ENCODE measurements at places on chromosomes 16 and 17.

- DNase-seq: no peak
Observed at GRCh38 chr17:12900474-12900873, 111.2 kb downstream of the ARHGAP44 start.

DNA sequence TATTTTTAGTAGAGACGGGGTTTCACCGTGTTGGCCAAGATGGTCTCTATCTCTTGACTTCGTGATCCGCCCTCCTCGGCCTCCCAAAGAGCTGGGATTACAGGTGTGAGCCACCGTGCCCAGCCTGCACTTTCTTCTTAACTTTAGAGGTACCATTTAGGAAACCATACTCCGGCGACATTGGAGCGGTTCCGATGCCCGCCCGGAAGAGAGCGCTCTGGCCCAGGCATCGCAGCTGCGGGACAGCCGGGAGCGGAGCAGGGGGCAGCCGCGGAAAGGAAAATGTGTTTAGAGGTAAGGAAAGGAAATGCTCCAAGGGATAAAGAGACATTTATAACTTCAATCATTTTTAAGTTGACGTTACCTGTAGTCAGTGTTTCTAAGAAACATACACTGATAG is 6.0 kb upstream of the HS3ST3B1 start:
- DNase-seq: no peak

- no peak for DNase-seq
Observed at GRCh38 chr16:590188-590814, 435 bp downstream of the RAB40C start.

GRCh38 chr16:67775273-67775672 is 31.1 kb downstream of the RANBP10 start:
- DNase-seq: no peak

- no peak for DNase-seq
Observed at GRCh38 chr16:58551496-58551895, 36.2 kb downstream of the SETD6 start.

DNA sequence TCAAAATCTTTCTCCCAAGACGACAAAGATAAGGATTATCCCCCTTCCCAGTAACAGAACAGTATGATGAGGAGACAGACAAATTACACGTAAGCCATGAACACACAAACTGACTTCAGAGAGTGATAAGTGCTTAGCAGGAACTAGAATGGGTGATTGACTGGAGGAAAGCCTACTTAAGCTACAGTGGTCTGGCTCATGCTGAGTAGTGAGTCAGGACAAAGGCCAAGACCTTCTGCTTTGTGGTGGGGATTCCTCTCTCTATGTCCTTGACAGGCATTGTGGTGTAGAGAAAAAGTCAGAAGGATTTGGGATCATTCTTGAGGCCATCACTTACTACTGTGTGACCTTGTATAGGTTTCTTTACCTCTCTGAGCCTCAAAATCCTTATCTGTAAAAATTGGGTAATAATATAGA is 381.9 kb upstream of the CCL2 start:
- no peak for DNase-seq

- DNase-seq: no peak
Observed at GRCh38 chr16:81926036-81926435, 85.2 kb downstream of the SDR42E1 start.

- no peak for DNase-seq
Observed at GRCh38 chr17:76843703-76844484, 24.3 kb upstream of the MGAT5B start.

DNA sequence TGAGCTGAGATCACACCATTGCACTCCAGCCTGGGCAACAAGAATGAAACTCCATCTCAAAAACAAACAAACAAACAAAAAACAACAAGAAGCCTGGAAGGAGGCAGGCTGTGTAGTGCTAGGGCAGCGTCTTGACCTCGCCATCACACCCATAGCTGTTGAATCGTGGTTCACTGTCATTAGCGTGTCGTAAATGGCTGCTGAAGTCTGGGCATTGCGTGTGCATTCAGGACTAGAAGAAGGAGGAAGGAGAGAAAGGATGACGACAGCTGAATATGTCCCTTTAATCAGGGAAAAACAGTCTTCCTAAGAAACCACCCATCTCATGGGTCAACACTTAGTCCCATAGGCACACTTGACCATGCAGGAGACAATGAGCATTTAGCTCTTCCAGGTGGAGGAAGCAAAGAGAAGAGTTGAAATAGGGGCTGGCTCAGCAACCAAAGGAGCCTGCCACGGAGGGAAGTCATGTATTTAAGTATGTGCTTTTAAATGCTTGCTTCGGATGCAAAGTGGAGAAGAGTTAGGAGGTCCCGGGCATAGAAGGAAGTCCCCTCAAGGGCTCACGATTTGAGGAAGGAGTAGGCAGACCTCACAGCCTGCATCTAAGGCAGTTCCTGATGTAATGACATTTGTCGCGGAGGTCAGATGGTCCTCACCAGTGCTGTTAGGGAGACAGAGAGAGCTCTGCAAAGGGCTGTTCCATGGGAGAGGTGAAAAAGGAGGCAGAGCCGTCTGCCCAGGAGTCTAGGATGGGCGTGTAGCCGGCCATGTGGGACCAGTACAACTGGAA is 8.8 kb downstream of the PRSS22 start:
- DNase-seq: no peak

DNA sequence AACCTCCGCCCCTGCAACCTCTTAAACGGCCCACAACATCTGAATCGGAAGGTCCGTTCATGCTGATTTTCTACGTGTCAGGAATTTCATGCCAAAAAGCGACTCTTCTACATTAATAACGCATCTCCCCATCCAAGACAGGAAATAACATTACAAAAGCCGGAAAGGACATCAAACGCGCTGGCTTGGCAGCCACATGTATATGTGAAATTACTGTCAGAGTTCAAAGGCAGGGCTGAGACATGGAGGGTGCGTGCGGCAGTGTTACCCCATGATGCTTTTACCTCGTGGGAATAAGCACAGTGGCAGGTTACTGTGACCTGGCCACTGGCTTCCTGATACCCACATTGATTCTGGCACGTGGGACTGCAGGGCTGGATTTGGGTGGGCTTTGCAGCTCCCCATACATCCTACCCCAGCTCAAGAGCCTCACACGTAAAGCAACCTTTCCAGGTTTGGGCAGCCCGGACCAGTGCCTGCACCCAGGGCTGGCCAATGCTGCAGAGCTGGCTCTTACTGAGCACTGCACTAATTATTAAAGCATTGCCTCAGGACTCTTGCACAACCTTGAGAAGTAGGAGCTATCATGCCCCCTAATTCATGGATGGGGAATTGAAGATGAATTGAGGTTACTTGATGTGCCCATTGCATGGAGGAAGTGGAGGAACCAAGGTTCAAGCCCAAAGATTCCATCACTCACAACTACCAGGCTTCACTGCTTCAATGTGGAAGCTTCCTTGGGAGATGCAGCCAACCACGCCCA is 120.6 kb upstream of the FOXF1 start:
- no peak for DNase-seq

DNA sequence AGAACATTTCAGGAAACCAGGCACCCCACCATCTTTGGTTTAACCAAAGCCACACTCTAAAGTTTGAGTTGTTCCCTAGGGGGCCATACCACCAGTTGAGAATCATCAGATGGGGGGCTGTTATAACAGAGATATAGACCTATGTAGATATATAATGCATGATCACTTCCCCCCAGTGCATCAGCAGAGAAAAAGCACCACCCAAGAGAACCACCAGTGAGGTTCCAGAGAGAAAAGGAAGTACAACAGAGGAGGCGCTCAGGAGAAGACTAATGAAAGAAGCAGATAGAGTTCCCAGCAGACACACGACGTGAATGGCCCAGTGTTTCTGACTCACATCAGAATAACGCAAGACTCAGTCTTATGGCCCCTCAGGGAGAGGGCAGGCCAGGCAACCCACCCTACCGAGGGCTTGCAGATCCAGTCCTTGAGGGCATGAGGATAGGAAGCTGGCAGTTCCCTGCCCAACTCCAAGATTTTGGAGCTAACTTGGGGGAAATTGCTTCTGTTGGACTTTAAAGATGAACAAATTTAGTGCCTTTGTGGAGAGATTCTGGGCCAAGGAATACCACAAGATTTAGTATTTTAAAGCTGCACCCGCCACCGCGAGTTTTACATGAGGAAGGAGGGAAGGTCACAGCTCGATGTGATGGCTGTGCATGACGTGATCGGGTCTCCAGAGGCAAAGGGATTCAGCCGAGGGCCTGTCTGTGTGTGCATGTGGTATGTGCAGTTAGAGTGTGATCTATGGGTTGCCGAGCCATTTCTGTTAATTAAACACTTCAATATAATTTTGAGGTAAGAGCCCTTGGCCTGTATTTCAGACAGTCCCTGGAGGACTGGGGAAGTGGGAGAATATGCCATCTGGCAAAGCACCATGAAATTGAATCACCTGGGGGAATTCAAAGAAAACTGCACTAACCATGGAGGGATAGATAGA is 53.1 kb downstream of the AIPL1 start:
- no peak for DNase-seq

GRCh38 chr16:6356911-6357310 is 975.7 kb upstream of the RBFOX1 start:
- no peak for DNase-seq

- DNase-seq: no peak
Observed at GRCh38 chr17:80872501-80873306, 118.9 kb upstream of the CHMP6 start.

GRCh38 chr16:29757950-29758466 is 12.2 kb upstream of the C16orf54 start:
- no peak for DNase-seq

DNA sequence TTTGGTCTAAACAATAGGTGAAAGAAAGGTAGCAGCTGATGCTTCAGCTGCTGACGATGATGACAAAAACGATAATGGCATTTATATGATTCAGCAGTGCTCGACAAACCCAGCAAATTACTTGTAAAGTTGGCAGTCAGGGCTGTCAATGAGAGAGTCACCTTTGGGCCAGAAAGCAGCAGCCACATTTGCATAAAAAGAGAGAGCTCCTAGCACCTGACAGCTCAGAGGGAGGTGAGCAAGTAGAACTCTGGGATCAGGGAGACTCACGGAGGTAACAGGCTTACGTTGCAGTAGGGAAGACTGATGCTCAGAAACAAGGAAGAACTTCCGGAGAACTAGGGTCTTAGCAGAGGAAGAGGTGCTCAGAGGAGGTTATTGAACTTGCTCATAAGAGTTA is 291.9 kb upstream of the ZFHX3 start:
- DNase-seq: no peak

GRCh38 chr16:977896-978295 is 3.7 kb upstream of the SOX8 start:
- DNase-seq: no peak

DNA sequence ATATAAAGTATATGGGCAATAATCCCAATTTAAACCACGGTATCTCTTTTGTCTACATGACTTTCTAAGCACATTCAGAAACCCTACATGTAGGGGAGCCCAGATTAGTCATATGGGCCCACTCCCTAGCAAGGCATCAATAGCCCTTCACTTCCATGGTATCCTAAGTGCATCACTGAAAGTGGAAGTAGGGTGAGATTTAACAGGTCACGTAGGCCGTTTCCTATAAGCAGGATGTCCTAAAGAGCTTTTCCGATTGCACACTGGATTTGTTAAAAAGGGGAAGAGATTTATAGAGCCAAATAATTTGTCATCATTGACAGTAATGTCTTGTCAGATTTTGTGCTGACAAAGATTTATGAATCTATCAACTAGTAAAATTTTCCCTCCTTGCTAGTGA is 39.0 kb downstream of the CA4 start:
- no peak for DNase-seq

DNA sequence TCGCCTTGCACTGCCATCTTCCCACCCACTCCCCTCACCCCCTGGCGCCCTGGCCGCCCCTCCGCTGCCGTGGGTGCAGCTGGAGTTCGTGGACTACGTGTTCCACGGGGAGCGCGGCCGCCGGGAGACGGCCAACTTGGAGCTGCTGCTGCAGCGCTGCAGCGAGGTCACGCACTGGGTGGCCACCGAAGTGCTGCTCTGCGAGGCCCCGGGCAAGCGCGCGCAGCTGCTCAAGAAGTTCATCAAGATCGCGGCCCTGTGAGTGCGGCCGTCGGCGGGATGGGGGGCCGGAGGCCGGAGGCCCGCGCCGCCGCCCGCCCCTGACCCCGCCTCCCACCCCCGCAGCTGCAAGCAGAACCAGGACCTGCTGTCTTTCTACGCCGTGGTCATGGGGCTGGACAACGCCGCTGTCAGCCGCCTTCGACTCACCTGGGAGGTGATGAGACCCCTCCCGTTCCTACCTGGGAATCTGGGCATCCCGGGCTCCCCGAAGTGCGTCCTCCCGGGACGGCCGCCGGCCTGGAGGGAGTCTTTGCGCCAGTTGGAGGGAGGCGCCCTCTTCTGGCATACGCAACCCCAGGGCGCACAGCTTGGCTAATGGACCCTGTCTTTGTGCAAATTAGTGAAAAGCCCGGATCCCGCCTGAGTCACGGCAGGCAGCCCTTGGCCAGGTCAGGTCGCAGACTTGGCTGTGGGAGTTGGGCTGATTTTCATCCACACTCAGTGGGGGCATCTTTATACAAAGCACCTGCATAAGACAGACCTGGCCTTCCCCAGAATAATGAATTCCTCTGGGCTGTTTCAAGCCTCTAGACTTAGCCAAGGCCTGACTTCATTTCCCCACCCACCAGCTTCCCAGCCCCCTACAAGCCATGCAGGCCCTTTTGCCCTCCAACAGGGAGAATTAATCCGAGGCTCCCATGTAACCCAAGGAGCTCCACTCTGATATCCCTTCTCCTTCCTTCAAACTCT is 14.3 kb downstream of the RAPGEFL1 start:
- no peak for DNase-seq

DNA sequence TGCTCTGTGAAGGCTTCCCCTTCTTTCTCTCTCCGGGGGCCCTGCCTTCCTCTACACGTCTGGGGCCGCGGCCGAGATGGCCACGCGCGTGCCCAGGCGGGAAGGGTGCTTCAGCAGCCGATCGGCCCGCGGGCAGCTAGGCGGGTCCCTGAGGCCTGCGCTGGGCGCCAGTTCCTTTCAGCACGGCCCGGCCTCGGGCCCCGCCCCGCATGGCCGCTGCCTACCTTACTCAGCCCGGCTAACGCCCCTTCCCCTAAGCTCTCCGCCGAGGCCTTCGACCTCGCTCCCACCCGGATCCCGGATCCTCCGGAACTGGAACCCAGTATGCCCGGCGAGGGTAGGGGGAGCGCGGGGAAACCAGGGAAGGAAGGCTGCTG is 335 bp downstream of the TMEM11 start:
- DNase-seq: no peak

Data from activated gamma-delta T cell (primary cell).